ENCODE measurements at places on chromosomes 7 and 10. TPM values are rescaled to one million over a fixed set of nuclear protein-coding genes. Genes with fewer than 3 reads are reported as not detected.

DNA sequence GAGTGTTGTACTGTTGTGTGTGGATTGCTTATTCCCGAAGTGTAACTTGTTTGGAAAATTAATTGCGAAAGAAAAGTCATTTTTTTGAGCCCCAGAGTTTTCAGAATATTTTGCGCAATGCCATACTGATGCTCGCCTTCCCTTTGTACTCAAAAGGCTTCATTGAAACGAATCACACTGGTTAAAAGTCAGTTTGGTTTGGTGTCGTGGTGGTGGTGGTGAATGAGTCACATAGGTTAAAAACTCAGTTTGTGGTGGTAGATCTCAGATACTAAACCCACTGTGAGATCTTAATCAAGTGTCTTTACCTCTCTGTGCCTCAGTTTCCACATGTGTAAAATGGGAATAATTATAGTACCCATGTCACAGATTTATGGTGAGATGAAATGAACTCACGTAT, 61.1 kb upstream of the IL6 start:
- no peak for DNase-seq

DNA sequence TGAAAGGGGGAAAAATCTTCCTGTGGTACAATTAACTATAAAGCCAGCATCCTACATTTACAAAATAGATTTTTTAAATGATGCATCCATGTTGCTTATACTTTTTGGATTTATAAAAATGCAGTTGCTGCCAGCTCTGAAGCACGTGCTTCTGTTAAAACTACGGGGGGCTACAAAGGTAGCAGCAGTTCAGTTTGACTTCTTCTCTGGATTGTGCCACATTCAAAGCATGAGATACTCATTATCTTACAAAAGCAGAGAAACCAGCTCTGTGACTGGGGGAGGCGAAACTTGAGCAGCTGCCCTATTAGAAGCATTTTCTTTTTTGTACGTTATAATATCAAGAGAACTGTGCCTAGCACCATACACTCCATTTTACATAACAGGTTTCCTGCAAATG, 31.1 kb downstream of the NEUROD6 start:
- no peak for DNase-seq

DNA sequence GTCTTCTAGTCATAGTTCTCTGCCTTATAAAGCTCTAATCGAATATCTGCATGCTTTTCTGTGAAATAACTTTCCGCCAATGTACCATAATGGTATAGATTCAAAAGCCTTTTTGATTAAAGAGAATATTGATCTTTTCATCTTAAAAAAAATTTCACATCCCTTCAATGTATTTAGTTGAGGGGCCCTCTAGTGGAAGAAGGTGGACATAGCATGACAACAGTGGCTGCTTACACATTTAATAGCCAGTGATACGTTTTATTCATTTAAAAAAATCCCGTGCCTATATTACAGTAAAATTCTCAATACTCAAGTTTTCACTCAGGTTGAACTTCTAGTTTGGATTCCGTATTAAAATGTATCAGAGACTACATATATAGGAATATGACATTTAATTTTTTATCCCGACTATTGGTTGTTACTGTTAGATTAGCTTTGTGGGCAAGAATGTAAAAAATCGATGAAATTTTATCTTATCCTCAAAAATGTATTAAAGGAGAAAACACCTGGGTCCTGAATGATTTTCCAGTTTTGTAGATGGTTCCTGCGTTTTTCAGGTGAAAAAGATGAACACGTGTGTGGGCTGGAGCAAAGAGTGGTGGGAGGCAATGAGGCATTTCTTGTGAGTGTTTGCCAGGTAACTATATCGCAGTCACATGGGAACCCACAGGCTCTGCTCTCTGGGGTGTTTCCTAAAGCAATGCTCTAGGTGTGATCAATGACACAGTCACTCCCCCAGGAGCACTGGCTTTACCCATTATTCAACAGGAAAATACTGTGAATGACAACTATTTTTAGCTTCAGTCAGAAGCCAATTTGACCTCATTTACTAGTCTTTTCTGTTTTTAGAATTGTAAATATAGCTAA, 24.1 kb upstream of the PNLIP start:
- no peak for DNase-seq

DNA sequence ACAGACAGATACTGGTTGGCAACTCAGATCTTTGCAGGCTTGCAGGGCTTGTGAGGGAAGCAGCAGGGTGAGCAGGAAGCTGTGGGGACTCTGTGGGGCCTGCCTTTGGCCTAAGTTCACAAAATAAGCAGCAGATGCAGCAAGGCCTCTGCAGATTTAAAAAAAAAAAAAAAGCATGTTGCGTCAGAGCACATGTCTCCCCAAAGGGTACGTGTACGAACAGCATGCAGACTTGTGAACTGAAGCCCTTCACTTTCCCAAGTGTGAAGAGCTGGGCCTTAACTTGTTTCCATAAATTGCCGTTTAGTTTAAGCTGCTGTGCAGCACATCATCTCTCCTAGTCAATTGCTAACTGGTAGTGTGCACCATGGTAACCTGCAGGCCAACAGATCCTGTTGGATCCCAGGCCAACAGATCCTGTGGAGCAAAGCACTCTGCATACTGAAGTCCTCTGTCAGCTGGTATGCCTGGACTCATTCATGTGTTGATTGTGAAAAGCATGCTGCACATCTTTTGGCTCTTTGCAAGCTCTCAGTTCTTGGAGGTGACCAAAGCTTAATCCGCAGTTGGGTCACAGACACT, 10.8 kb upstream of the XPNPEP1 start:
- DNase-seq, result no peak

DNA sequence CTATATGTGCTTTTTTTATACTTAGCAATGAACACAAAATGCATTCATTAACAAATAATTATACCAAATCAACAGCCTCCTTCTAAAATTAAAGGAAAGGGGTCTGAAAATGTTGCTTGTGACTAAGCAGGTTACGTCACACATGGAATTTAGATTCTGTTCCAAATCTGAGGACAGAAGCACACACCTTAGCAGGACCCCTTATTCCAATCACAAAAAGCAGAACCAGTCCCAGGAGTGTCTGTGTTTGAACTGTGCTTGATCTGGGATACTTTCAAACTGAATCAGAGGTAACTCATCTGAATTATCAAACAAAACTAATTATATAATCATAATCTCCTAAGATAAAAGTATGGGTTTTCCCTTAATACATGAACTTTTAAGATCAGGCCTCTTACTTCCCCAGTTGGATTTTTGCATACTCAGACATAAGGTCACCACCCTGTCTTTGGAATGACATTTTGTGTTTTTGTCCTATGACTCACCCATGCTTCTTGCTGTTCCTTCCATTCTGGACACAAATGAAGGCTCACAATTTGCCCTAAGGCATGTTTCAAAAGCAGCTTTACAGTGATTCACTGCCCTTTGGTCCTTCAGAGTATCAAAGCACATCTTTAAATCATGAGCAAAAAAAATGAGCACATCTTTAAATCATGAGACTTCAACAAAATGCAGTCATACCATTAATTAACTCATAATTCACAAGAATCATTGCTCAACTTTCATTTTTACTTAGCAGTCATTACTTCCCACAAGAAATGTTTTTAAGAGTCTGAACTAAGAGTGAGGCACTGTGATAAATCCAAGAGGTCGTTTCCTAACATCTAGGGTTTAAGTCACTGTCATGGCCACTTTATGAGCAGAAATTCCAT, 35.5 kb downstream of the SEMA3C start:
- DNase-seq, result no peak

Gene GNAT3
- not detected for total RNA-seq

Gene CALHM3
- not detected for total RNA-seq

Gene ADAMTS14
- total RNA-seq, result 0.21 TPM

Measured in activated T-helper 1 cell treated with anti-CD3 and anti-CD28 coated beads, Interleukin-12 subunit alpha, Interleukin-12 subunit beta, Interleukin-2, Interleukin-4 antibody, amounts not matched to agents 30 ng/mL and 10 ng/mL and 1 ng/mL, durations not matched to agents 14 hours and 24 hours and 36 hours (primary cell).